HS-27A (cell line): ENCODE measurements at places on chromosomes 12 and 14.

GRCh38 chr14:33933386-33933933 is 17.4 kb downstream of the EGLN3 start:
- DNase-seq = no peak

DNA sequence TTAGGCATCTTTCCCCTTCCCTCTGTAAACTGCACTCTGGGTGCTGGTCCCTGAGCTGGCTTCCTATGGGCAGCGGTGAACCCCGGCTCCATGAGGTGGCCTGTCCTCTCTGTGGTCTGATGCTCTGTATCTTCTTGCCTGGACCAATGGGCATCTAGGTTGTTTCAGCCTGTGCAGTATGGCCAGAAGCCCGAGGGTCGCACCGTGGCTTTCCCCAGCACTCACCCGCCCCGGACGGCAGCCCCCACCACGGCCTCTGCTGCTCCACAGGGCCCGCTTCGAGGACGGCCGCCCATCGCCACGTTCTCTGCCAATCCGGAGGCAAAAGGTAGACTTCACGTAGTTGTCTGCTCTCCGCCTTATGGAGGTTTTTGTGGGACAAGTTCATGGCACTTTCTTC is 70.1 kb downstream of the EP400 start:
- DNase-seq = no peak

GRCh38 chr14:73142216-73142615 is 5.9 kb downstream of the PSEN1 start:
- no peak for DNase-seq

DNA sequence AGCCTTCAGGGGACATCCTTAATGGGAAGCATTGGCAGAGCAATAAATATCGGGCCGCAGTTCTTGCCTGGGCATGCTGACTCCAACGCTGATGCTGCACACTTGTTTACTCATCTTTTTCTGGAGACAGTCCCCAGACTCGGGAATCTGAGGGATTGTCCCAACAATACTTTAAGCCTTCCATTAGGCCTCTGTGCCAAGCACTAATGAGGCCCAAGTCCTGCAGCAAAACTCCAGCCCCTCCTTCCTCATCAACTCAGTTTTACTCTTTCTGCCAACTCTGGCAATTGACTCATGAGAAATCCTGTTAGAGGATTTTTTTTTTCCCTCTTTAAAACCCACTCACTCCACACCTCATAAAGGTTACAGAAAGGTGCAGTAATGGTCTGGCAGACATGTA is 233.4 kb upstream of the PELI2 start:
- DNase-seq = no peak

- peak; percentile 46 for DNase-seq
Observed at GRCh38 chr12:56839915-56840325, 76.8 kb downstream of the HSD17B6 start.

DNA sequence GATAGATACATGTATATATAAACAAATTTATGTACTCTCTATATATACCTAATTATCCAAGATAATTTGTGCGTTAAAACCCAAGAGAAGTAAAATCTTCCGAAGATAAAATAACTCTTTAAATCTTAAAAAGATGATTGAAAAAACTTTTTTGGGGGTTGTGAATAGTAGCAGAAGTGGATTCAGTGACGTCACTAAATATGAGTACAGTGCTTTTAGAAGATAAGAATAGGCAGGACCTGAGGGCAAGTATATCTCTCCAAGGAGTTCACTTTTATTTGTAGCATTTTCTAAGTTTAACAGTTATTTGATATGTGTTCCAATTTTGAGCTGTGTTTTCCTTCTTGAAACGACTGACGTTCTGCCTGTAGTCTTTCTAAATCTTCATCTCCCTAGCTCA is 319.8 kb downstream of the PPFIA2 start:
- DNase-seq = no peak

DNA sequence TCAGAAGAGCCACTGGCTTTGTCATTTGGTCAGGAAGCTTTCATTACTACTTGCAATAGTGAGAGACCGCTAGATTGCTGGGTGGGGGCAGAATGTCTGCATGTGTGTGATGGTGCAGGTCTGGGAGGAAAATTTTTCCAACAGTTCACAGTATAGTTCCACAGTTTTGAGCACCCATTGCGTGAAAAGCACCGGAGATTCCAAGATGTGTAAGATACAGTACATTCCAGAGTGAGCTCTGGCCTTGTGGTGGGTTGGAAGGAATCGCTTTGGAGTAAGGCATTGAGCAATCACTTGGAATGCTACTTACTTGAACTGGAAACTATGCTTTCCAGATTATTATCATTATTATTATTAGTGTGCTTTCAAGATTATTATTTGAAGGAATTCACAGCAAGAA is 47.6 kb upstream of the FRMD6 start:
- DNase-seq = peak; percentile 81

DNA sequence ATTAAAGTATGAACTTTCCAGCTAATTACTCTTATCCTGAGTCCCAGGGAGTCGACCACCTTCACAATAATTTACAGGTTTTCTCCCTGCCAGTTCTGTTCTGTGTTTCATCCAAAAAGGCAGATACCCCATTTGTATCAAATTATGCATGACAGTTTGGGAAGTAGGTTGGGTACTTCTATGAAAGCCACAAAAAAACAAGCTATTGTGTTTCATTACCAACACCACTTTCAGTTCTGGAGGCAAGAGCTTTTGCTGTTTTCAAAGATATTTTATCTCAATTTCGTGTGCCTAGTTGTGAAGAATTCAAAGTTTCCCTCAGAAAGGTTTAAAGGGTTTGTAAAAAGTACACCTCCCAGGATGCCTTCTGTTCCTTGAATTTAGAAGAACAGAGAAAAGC is 557.4 kb downstream of the FLRT2 start:
- DNase-seq = no peak

DNA sequence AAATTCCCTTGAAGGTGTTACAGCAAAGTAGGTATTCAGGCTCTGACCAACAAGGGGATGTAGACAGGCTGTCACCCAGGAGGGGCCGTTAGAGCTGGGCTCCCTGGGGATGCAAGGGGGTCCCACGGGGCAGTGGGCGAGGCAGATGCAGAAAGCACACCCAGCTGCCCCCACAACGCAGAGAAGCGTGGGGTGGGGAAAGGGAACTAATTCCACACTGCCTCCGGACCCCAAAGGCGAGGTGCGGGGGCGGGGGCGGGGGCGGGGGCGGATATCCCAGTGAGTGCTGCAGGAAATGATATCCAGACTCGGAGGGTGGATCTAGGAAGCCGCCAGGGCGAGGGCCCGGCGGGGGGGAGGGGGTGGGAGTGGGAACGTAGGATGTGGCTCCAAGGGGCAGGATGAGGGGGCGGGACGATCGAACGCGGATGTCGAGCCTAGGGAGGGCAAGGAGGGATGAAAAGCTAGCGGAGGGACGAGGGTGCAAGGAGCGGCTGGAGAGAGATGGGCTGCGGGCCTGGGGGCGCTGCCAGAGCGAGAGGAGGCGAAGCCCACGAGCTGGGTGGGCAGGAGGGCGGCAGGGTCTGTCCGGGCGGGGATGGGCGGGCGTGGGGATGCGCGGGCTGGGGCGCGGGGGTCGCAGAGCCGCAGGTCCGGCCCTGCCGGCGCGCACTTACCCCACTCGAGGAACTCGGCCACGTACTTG is 874 bp downstream of the CDC42BPB start:
- DNase-seq = peak; percentile 24

GRCh38 chr14:50821510-50822464 is 9.2 kb downstream of the NIN start:
- DNase-seq = no peak
